ENCODE measurements at places on chromosomes 2 and 18. TPM values are rescaled to one million over a fixed set of nuclear protein-coding genes. Genes with fewer than 3 reads are reported as not detected.

Gene CERS6
- 29.3 TPM for total RNA-seq

- no peak for DNase-seq
Measured at GRCh38 chr2:236767941-236768340, 198.3 kb downstream of the ACKR3 start.

DNA sequence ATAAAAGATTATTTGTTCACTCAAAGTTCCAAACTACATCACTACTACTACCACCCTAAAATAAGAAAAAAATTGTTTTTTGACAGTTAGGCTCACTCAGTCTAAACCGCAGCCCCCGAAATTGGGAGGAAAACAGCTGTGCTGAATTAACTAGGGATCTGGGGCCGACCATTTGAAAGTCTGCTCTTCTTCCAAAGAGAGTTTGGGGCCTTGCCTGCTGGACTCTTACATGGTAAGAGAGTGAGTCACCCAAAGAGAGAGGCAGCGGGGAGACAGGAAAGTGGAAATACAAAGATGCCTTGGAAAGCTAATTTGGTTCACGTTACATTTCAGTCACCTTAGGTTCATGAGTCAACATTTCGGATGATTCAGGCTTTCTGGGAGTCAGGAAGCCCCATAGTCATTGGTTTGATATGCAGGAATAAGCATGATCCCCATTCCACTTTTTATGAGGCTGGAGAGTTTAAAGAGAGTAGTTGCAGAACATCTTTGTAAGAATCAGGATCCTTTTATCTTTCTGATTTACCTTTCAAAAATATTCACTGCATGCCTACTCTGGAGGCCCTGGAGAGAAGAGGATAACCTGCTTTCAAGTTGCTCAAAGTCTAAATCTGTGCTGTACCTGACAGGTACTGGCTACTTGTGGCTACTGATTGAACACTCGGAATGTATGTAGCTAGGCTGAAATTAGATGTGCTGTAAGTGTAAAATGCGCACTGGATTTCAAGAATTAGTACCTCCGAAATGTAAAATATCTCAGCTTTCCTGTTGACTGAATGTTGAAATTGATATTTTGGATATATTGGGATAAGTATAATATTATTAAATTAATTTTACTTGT, 995 bp upstream of the RTN4 start:
- peak; percentile 29 for DNase-seq

DNA sequence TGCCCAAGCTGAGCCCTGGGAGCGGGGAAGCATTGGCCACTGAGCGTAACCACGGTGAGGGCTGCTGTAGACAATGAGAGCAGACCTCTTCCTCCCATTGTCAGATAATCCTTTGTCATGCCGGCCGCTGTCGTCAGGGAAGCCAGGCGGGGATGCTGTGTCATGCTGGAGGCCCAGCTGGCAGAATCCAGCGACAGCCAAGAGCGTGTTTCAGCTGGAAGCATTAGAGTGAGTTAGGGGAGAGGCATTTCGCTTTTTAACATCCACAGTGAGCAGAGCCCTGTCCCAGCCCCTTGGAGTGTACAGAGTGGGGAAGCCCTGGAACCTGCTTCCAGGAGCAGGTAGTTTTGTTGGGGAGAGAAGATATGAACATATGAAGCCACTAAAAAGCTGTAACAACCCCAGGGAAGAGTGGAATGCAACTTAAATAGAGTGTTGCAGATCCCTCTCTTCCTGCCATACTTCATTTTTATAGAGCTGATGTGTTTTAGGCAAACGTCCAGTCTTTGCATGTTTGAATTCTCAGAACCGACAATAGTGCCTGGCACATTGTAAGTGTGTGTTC, 7.0 kb downstream of the CTIF start:
- DNase-seq: no peak

Gene TUBA3E
- not detected for total RNA-seq

GRCh38 chr2:165617741-165618481, 148.4 kb downstream of the CSRNP3 start:
- DNase-seq: no peak

- peak; percentile 41 for DNase-seq
Measured at GRCh38 chr18:79393181-79393634, 2.5 kb upstream of the NFATC1 start.

DNA sequence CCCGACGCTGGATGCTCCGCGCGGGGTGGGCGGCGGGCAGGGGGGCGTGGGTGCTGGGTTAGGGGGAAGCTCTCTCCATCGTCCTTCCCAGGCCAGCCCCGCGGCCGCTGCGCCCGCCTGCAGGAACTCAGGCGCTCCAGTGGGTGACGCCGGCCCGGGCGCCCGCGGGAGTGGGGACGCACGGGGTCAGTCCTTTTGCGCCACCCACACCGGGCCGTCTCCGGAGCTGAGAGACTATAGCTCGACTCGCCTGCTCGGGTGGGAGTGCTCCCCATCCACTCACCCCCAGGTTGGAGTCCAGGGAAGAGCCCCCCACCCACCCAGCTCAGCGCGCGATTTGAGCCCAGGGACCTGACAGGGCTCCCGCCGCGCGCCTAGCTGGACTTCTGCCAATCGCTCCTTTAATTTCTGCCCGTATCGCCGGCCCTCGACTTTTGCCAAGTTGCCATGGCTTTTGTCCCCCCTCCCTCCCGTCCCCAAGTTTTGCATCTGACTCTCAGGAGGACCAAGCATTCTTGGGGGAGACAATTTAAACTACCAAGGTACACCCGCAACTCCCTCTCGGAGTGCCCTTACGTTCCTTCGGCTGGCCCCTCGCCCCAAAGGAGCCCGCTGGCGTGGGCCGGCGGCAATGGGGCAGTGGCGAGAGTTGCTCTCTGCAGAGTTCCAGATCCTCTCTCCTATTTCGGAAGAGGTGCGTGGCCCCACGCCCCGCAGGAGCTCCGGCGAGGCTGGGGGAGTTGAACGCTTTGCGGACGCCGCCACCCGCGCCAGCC, 205.8 kb upstream of the SMAD2 start:
- DNase-seq: no peak

Gene SCYGR8
- not detected for total RNA-seq

All from naive thymus-derived CD8-positive, alpha-beta T cell (primary cell).